ENCODE measurements at places on chromosomes 12 and 14.

DNA sequence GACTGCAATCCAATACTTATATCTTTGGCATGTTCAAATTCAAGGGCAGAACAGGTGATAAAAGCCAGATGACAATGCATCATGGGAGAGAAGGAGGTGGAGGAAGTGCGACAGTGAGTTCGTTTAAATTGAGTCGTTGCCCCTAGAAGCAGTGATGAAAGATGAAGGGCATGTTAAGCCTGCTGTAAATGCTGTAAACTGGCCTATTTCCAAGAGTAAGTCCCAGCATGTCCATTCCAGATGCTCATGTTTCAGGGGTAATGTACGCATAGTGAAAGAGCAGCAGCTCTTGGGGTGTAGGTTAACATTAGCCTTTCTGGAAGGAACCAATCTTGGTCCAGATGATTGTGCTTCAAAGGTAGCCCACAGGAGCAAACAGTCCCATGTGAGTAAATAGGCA is 97.1 kb downstream of the C2CD5 start:
- peak; percentile 49 for DNase-seq

GRCh38 chr12:102426599-102427542 is 53.5 kb downstream of the IGF1 start:
- DNase-seq = no peak

DNA sequence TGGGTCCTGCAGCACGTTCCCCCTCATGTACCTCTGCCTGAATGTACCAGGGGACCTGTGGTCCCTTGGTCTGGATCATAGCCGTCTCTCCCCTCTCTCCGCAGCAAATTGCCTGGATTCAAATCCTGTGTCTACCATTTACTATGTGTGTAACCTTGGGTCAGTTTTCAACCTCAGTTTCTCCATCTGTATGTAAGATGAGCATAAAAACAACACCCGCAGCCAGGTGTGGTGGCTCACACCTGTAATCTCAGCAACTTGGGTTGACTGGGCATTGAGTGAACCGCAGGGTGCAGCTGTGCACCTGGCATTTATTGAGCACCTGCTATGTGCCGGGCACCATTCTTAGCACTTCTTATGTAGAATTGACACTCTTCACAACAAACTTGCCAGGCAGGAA is 14.1 kb downstream of the CYP46A1 start:
- no peak for DNase-seq

- no peak for DNase-seq
Measured at GRCh38 chr14:95555053-95555452, 20.2 kb downstream of the GLRX5 start.

DNA sequence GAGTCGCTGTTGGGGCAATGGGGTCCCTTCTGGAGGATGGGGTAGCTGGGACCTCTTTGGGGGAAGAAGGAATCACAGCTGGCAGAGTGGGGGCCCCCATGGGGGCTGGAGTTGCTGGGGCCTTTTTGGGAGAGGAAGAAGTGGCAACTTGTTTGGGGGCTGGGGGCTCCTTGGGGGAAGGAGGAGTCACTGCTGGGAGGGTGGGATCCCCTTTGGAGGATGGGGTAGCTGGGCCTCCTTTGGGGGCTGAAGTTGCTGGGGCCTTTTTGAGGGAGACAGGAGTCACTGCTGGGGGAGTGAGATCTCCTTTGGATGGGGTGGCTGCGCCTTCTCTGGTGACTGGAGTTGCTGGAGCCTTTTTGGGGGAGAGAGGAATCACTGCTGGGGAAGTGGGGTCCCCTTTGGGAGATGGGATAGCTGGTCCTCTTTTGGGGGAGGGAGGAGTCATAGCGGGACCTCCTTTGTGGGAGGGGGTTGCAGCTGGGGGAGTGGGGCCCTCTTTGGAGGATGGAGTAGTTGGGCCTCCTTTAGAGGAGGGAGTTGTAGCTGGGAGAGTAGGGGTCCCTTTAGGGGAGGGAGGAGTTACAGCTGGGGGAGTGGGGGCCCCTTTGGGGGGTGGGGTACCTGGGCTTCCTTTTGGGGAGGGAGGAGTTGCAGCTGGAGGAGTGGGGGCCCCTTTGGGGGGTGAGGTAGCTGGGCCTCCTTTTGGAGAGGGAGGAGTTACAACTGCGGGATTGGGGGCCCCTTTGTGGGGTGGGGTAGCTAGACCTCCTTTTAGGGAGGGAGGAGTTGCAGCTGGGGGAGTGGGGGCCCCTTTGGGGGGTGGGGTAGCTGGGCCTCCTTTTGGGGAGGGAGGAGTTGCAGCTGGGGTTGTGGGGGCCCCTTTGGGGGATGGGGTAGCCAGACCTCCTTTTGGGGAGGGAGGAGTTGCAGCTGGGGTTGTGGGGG is 7.9 kb downstream of the NACA start:
- DNase-seq = no peak

DNA sequence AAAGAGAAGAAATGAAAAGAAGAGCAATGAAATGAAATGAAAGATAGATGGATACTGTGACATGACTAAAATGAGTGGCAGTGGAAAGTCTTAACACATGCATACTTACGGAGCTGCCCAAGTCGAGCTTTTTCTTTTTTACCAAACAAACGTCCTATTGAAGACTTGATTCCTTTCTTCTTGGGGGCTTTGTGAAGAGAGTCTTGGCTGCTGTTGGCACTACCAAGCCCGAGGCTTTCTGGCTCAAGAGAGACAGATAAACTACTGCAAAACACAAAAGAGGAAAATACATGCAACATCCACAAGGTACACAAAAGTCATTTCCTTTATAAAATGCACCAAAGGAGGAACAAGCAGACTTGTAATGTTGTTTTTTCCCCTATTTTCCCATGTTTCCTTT is 261.2 kb downstream of the ACSS3 start:
- DNase-seq = no peak

GRCh38 chr14:54226103-54226502 is 170.7 kb upstream of the CDKN3 start:
- DNase-seq = no peak

GRCh38 chr14:41403360-41403759 is 203.3 kb upstream of the LRFN5 start:
- no peak for DNase-seq

- DNase-seq = no peak
Measured at GRCh38 chr12:89364058-89364457, 11.8 kb upstream of the DUSP6 start.

GRCh38 chr12:83408146-83408545 is 721.4 kb downstream of the TMTC2 start:
- no peak for DNase-seq

GRCh38 chr14:55832122-55832911 is 252.3 kb downstream of the KTN1 start:
- no peak for DNase-seq

DNA sequence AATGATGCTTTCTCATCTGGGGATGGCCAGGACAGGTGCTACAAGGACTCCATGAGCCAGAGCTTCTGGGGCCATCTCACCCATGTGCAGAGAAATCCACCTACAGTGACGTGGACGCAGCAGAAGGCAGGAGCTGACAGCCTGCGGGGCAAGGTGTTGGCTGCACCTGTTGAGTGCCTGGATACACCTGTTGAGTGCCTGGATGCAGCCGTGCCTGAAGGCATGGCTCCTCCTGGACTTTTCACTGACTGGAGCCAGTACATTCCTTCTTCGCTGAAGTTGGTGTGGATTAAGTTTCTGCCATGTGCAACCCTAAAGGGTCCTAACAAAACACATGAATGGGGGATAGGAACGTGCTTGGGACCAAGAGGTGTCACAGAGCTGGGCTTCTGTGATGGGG is 7.4 kb upstream of the DIO3 start:
- DNase-seq = no peak

DNA sequence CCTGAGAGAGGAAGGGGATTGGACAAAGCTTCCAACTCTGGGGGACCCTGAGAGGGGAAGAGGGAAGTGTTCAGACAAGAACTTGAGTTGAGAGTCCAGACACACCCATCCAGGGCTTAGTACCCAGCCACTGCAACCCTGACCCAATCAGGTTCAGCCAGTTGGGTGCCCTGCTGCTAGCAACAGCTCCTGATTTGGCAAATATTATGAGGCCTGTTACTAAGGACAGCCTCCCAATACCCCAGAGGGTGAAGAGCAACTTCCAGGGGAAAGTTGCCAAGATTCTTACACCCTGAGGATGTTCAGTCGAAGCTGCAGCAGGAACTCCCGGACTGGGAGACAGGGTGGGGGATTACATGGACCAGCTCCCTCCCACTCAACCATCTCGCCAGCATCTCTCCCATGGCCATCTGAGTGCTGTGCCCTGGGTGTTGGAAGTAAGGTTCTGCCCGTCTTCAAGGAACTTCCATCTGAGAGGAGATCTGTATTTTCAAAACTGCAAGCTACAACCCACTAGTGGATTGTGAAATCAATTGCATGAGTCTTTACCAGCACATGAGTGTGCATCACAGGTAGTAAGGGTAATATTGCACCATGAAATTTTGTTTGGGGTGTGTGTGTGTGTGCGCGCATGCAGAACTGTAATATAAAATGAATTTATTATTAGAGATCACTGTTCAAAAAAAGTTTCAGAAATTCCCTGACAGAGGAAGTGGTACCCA is 11.5 kb upstream of the KRT78 start:
- no peak for DNase-seq

GRCh38 chr12:49349266-49349665 is 2.6 kb downstream of the DNAJC22 start:
- DNase-seq = no peak

Measured in NCI-H82 (cell line).